ENCODE measurements at places on chromosomes 4 and X. TPM values are rescaled to one million over a fixed set of nuclear protein-coding genes. Genes with fewer than 3 reads are reported as not detected.

Gene FAM156B
- 28.7 TPM for total RNA-seq

DNA sequence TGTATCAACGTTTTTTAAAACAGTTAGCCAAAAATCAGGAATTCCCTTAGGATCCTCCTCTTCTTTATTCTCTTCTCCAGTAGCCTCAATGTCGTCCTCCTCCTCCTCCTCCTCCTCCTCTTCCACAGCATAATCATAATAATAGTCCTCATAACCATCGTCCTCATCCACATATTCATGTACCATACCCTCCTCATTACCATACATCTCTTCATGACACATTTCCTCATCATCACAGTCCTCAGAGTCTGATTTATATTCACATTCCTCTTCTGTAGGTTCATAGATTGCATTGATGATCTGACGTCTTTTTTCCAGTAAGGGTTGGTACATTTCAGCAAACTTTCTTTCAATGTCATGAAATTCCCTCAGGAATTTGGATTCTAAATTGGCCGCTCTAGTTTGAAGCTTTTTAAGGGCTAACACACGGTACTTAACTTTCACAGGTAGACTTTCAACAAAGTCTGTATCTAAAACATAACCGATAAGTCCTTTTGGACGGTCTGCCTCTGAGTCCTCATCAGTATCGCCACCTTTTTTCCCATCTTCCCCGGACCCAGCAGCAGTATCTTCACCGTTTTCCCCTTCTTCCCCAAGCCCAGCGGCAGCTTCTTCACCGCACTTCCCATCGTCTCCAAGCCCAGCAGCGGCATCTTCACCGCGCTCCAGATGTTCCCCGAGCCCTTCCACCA, 771 bp downstream of the NAP1L2 start:
- DNase-seq, result no peak

Gene MAD2L1
- total RNA-seq, result 83.3 TPM

GRCh38 chr4:61406677-61407076, 206.6 kb downstream of the ADGRL3 start:
- peak; percentile 56 for DNase-seq

Gene CENPVL3
- total RNA-seq, result not detected

Gene SPATA4
- not detected for total RNA-seq

DNA sequence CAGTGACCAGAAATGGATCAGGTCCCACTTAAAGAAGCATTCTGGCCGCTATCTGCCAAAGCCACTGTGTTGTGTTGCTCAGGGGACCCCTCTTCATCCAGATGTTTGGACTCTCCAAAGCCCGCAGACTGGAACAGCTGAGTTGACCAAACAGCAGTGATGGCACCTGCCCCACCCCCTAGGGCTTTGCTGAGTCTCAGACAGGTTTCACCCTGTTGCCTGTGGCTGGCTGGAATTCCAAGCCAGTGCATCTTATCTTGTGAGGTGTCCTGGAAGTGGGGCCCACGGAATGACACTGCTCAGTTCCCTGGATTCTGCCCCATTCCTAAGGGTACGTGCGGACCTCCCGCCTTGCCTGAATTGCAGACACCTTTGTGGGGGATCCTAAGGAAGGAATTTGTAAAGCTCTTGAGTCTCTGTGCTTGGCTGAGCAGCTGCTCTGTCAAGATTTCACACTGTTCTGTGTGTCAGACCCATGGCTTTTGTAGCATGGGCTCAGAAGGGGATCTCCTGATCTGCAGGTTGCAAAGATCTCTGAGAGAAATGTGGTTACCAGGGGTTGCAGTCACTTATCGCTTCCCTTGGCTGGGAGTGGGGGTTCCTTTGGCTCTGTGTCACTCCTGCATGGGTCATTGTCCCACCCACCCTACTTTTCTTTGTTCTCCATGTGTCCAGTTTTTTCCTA, 1707.9 kb upstream of the PCDH10 start:
- DNase-seq, result no peak

Gene FAM90A26
- not detected for total RNA-seq

All from HT-29 (cell line).